ENCODE measurements at places on chromosomes 2 and 18.

- DNase-seq, result no peak
Measured at GRCh38 chr2:71804281-71804751, 343.3 kb downstream of the CYP26B1 start.

DNA sequence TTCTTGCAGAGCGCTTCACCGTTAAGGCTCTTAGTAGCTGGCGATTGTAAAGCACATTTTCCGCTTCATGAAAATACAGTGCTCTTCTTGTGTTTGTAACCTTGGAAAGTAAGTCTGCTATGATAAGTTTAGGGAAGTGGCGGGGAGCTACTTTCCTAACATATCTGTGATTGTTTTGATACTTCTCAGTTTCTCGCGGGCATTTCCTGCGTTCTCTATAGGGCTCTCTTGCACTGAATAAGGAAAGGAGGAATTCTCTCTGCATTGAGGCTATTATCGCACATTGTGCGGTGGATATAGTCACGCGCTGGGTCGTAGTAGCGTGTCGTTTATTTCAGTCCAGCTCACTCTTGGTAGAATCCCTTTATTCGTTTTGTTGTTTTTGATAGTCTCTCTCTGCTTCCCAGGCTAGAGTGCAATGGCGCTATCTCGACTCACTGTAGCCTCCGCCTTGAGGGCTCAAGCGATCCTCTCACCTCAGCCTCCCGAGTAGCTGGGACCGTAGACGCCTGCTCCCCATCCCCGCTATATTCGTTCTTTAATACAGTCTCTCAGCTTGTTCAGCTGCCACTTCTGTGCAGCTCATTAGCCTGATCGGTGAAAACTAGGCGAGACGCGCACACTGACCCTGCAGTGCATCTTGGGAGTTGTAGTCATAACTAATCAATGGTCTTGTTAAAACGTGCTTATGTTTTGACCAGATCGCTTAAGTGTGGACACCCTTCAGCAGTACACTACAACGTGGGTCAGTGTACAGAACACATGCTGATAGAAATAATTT is 1.0 kb upstream of the PPP4R3B start:
- DNase-seq, result peak; percentile 71

DNA sequence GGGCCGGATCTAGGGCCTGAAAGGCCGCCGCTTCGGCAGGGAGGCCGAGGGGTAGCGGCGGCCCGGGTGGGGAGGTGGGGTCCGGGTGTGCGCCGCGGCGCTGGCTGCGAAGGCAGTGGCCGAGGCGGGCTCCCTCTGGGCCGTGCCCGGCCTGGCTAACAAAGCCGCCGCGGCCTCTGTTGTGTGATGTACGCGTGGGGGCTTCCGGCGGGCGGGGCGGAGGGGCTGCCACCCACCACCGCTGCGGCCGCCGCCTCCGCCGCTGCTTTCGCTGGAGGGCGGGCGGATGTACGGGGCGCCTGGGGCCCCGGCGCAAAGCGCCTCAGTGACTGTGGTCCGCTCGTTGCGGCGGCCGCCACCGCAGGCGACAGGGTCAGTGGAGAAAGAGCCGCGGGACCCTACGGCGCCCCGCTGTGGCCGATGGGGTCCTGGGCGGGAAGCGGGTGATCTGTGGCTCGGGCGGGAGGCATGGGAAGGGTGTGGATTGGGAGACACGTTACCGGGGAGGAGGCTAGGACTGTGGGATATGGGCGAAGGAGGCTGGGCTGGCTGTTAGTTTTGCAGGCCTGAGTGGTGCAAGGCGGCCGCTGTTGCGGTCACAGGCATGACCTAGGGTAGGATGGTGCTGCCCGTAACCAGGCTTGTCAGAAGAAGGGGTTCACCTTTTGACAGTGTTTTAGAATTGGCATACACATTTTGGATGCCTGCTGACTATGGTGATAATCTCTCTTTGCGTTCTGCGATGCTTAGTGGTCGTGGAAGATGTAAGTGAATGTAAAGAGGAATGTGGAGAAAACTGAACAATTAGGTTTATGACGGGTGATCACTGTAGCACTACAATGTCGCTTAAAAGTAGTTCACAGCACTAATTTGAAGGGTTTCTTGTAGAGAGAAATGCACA is 662 bp downstream of the BZW1 start:
- peak; percentile 91 for DNase-seq

DNA sequence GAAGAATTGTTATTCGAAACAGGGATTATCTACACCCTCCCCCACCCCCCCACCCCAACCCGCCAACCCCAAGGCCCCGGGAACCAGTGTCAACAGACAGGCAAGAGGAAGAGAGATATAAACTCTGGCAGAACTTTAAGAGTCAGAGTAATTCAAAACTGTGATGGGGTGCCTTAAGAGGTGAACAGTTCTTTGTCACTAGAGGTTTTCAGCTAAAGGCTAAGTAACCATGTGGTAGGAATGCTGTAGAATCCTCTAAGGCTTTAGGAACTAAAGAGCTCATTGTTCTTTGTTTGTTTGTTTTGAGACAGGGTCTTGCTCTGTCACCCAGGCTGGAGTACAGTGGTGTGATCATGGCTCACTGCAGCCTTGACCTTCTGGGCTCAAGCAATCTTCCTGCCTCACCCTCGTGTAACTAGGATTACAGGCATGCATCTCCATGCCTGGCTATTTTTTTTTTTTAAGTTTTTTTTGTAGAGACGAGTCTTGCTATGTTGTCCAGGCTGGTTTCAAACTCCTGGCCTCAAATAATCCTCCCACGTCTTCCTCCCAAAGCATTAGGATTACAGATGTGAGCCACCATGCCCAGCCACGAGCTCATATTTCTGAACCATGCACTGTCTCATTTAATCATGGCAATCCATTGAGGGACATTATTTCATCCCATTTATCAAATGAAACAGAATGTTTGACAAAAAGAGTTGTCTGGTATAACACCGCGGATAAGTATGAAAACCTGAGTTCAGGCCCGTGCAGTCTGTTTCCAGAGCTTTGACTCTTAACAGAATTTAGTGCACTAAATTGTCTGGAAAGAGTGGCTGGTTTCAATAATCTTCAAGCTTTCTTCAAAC is 20.8 kb upstream of the TMEM17 start:
- no peak for DNase-seq

GRCh38 chr2:41020358-41020757 is 568.5 kb upstream of the SLC8A1 start:
- no peak for DNase-seq

GRCh38 chr2:141380008-141380979 is 750.5 kb downstream of the LRP1B start:
- no peak for DNase-seq

- no peak for DNase-seq
Measured at GRCh38 chr2:63497576-63497975, 90.7 kb downstream of the WDPCP start.

DNA sequence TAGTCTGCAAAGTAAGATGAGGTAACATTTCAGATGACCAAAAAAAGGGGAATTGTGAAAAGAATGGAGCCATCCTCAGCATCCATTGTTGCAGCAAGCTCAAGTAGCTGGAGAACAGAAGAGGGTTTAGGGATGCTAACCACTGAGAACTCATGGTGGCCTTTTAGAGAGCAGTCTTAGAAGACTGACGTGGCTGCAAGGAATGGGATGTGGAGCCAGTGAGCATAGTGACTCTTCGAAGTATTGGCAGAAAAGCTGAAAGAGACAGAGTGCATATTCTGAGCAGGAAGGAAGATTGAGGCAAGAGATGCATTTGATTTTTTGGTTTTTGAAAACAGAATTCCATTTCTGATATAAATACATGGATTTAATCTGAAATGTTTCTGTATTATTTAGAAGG is 151.2 kb downstream of the UBE2E3 start:
- DNase-seq, result no peak

DNA sequence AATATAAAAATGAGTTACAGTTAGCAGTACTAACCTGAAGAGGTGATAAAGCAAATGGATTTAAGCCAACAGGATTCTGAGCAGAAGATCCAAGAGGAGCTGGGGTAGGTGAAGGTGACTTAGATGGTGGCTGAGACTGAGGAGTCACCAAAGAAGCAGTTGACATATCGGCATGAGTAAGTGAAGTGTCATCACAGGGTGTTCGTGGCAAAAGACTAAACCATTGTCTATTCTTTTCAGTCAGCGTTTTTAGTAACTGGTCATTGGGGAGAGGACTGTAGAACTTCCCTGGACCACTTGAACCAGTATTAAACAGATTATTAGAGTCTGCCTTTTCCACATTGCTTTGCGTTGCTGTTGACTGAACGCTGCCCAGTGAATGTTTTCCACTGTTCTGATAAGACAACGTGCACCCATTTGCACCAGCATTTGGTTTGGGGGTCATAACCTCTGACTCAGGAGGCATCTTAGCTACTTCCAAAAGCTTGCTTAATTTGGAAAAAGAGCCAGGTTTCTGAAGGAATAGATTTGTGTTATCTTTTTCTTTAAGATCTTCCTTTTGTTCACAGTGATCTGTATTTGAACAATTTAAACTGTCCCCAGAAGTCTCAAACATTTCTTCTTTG is 63.3 kb upstream of the WDSUB1 start:
- DNase-seq, result no peak

Measured in upper lobe of right lung (tissue), 1 donor.